Endothelial cell (in vitro differentiated cells): ENCODE measurements at places on chromosomes 12 and 14. TPM values are rescaled to one million over a fixed set of nuclear protein-coding genes. Genes with fewer than 3 reads are reported as not detected.

GRCh38 chr12:132251741-132252490 lies 77.5 kb downstream of the GALNT9 start:
- no peaks in the 10 kb centered on the region for H3K36me3 ChIP-seq
- no peaks in the 10 kb centered on the region for H3K4me1 ChIP-seq
- no peak overlapping the region for H3K27ac ChIP-seq
- DNase-seq, result no peak
- H3K4me3 ChIP-seq, result no peak overlapping the region
- peaks cover 6% of the 10 kb centered on the region for H3K27me3 ChIP-seq

DNA sequence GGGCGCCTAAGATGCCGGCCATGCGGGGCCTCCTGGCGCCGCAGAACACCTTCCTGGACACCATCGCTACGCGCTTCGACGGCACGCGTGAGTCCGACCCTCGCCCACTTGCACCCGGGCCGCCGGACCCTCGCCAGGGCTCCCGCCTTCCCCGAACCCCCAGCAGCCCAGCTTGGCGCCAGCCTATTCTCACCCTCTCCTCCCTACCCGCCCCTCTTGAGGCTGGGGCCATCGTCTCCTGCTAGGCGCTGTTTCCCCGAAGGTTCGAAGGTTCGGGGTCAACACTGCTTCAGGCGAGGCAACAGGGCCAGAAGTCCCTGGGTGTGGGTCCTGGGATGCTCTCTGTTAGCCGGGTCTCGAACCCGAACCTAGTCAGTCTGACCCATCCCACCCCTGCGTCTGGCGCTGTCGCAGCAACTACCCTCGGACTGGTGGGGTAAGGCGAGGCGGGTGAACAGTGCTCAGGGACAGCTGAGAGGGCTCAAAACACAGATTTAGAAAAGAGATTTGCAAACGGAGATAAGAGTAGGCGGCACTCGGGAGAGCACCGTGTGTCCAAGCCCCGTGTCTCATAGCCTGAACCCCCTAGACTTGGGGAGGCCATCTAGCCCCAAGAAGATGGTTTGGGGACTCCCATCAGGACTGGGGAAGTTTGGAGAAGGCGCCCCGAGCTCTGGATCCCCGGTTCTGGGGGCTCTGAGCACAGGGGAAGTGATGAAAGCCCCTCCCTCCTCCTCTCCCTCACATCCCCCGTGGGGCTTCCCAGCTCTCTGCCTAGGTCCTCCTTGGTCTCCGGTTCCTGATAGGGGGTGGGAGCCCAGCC lies 787 bp downstream of the KCNH3 start:
- H3K4me3 ChIP-seq, result no peak overlapping the region
- no peak for DNase-seq
- H3K27me3 ChIP-seq, result peaks cover 47% of the 10 kb centered on the region
- no peak overlapping the region for H3K27ac ChIP-seq
- peaks cover 1% of the 10 kb centered on the region for H3K36me3 ChIP-seq

DNA sequence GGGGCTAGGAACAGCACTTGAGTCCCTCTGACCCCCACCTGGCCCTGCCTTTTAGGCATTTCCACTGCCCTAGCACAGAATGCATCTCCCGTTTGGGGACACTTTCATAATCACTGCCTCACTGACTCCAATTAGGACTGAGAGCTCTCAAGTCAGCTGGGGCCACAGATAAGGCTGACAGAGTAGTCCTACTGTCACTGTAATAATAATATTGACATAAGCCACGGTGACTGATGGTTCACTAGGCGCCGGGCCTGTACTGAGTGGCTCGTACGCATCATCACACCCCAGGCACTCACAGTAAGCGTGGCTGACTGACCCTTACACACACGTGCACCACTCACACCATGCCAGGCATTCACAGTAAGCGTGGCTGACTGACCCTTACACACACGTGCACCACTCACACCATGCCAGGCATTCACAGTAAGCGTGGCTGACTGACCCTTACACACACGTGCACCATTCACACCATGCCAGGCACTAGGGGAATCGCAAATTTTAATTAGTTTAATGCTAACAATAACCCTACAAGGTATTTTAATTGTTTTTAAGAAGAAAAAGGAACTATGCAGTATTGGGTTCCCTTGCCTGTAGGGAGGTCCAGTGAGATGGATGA lies 87.7 kb downstream of the CHGA start:
- no peak overlapping the region for H3K27ac ChIP-seq
- peaks cover 20% of the 10 kb centered on the region for H3K4me1 ChIP-seq
- no peak overlapping the region for H3K4me3 ChIP-seq
- no peaks in the 10 kb centered on the region for H3K36me3 ChIP-seq

DNA sequence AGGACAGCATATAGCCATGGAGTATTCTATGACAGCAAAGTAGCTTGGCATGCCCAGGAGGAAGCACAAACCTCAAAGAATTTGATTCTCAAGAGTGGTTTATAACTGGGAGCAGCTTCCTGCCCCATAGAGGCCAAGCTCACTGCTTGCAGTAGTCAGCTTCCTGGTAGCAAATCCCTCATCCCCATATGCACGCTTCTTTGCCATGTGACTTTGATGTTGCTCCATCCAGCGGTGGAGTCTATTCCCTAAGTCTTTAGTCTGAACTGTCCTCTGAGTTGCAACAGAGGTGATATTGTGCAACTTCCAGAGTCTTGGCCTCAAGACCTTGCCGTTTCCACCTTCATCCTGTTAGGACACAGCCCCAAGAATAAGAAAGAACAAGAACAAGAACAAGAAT lies 996.8 kb upstream of the TMEM132C start:
- no peak for DNase-seq
- no peak overlapping the region for H3K4me3 ChIP-seq
- peaks cover 4% of the 10 kb centered on the region for H3K36me3 ChIP-seq
- no peak overlapping the region for H3K27ac ChIP-seq
- peaks cover 2% of the 10 kb centered on the region for H3K27me3 ChIP-seq

- H3K4me3 ChIP-seq, result no peak overlapping the region
- H3K4me1 ChIP-seq, result no peaks in the 10 kb centered on the region
- H3K36me3 ChIP-seq, result no peaks in the 10 kb centered on the region
These were observed 315.7 kb downstream of the SLC16A7 start for GRCh38 chr12:59911516-59911915.

LHX5 gene
- total RNA-seq, result not detected

DNA sequence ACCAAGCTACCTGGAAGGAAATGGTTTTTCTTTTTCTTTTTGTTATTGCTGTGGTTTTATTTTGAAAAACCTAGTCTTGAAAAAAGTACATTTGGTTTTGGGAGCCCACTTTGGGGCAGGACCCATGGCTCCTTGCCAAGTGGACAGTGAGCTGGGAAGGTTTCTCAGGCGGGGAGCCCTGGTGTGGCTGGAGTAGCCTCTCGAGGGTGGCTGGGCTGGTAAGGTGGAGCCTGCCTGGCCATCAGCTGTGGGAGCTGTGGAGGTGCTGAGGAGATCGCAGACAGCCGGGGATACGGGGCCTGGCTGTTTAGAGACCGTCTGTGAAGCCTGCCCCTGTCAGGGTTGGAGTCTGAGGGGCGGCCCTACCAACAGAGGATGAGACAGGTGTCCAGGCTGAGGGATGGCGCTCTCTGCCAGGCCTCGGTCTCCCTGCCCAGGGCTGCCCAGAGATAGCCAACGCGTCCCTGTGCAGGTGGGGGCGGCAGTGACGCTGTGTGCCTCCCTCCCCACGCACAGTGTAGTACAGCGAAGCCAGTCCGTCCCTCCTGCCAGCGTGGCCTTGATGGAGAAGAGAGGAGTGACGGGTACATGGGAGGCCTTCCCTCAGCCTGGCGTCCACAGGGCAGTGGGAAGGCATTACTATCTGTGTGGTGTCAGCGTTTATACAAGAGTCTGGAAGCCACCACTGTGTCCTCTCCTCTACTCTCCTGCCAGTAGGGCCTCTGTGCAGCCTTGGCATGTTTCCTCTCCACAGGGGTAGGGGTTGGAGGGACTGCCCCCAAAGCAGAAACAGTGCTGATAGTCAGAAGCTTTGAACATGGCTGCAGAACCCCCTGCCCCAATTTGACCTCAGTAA lies 5.9 kb downstream of the RIN3 start:
- no peak overlapping the region for H3K4me3 ChIP-seq
- peaks cover 11% of the 10 kb centered on the region for H3K36me3 ChIP-seq
- H3K27me3 ChIP-seq, result peaks cover 5% of the 10 kb centered on the region
- peaks cover 4% of the 10 kb centered on the region for H3K4me1 ChIP-seq
- no peak overlapping the region for H3K27ac ChIP-seq

DNA sequence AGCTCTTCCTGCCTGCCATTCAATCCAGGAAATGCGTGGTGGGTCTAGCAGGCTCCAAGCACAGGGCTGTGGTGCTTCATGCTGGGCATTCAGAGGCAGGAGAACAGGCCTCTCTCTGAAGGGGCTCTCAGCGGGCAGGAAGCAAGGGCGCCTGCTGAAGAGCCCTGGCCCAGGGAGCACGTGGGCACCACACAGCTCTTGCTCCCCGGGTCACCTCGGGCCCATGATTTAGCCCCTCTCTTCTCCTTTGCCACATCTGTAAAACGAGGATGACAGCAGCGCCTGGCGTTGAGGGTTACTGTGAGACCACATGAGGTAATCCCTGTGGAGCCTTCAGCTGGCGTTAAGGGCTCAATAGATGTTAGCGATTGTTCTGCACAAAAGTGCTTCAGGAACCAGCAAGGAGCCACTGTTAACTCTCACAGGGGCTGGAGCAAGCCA lies 37.6 kb upstream of the SPTLC2 start:
- peaks cover 5% of the 10 kb centered on the region for H3K27me3 ChIP-seq
- peaks cover 30% of the 10 kb centered on the region for H3K4me1 ChIP-seq
- no peak for DNase-seq
- no peaks in the 10 kb centered on the region for H3K36me3 ChIP-seq

DNA sequence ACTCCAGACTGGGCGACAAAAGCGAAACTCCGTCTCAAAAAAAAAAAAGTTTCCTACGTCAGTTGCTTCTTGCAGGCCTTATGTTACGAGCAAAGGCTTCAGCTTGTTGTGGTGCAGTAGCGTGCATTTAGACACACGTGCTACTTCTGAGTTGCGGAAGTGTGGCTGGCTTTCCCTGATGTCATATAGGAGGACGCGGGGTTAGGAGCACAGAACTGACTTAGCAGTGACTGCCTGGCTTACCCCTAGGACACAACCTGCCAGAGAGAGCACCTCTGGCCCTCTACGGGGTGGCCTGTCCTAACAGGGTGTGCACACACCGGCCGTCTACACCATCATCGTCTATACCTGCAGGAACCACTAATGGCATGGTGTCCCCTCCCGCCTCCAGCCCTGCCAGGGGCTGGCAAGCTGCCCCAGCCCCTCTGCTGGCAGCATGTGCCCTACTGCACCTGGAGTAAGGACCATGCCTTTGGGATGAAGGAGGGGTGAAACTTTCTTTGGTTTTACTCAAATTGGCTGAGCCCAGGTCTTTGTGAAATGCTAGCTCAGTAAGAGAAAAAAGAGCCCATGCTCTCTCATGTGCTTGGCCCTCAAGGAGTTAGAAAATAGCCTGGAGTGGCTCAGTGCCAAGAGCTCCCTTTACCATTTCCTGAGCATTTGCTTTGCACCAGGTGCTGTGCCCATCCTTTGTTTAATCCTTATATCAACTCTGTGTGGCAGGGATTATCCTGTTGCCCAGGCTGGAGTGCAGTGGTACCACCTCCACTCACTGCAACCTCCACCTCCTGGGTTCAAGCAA lies 1.7 kb upstream of the GPR68 start:
- H3K4me3 ChIP-seq, result no peak overlapping the region
- DNase-seq, result no peak
- H3K4me1 ChIP-seq, result peaks cover 56% of the 10 kb centered on the region
- H3K36me3 ChIP-seq, result peaks cover 10% of the 10 kb centered on the region
- H3K27me3 ChIP-seq, result peaks cover 7% of the 10 kb centered on the region

GRCh38 chr14:25090256-25090655 lies 40.3 kb upstream of the STXBP6 start:
- H3K27me3 ChIP-seq, result no peaks in the 10 kb centered on the region
- no peak for DNase-seq
- H3K27ac ChIP-seq, result no peak overlapping the region

DNA sequence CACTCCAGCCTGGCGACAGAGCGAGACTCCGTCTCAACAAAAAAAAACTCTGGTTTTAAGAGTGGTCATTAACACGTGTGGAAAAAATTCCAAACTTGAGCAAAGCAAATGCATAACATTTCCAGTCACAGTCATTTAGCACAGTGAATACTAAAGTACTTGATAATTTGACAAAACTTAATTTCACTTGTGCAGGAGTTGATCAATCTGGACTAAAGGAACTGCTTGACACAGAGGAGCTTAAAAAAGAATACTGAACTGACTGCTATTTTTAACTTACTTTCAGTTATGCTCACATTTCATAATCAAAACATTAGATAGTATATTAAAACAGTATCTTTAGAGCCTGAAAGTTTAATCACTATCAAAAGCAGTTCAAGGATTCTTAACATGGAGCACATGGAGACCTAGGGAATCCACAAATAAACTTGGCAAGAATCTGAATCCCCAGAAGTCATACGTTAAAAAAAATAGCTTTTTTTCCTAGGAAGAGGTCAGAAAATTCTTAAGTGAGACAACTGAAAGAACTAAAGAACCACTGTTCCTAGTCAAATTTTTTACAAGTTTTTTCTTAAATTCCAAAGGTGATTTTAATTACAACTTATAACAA lies 7.4 kb downstream of the UBE2N start:
- no peak overlapping the region for H3K4me3 ChIP-seq
- peaks cover 30% of the 10 kb centered on the region for H3K4me1 ChIP-seq
- H3K27me3 ChIP-seq, result peaks cover 4% of the 10 kb centered on the region
- H3K27ac ChIP-seq, result no peak overlapping the region

CIT gene
- total RNA-seq, result 14.4 TPM

OVCH1 gene
- not detected for total RNA-seq

SDSL gene
- total RNA-seq, result 1.3 TPM

DNA sequence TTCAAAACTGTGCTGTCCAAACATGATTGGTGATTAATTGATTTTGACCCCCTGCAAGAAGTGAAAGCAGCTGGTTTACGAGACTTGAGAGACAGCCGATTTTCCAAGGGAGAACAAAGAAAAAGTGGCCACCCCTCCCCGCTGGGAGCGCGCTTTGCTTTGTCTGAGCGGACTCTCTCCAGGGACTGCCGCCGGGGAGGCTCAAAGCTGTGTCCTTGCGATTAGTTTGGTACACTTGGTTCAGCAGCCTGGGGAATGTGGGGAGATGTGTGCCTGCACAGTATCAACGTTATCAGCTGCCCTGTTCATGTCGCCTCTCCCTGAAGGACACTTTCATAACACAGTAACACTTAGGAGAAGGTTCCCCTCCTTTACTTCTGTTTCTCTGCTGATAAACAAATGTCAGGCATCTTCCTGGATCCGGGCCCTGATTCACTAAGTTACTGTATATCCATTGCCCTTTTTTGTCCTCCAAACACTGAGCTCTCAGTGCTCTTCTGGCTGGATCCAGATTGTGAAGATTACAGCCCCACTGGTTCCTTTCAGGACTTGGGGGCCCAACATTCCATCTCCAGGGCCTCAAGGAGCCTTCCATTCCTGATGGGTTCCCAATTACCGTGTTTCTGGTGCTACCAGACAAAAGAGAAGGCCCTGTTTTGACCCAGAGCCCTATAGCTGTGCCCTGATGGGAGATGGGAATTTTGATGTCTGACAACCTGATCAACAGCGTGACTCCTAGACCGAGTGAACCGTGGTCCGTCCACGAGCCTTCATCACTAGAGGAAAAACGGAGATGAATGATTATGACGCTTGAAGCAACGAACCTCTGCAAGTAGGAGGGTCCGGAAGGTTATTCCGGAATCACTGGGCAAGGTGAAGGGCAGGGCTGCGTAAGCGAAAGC lies 31.7 kb upstream of the TUBA1C start:
- H3K4me1 ChIP-seq, result peaks cover 13% of the 10 kb centered on the region
- peak overlapping the region; percentile 73 for H3K4me3 ChIP-seq
- peak overlapping the region; percentile 74 for H3K27ac ChIP-seq
- H3K27me3 ChIP-seq, result peaks cover 5% of the 10 kb centered on the region
- DNase-seq, result peak; percentile 57
- H3K36me3 ChIP-seq, result no peaks in the 10 kb centered on the region

- peaks cover 42% of the 10 kb centered on the region for H3K4me1 ChIP-seq
- H3K27ac ChIP-seq, result no peak overlapping the region
- peaks cover 3% of the 10 kb centered on the region for H3K27me3 ChIP-seq
- peaks cover 4% of the 10 kb centered on the region for H3K36me3 ChIP-seq
- DNase-seq, result no peak
These were observed 105.0 kb downstream of the PPP2R5E start for GRCh38 chr14:63438065-63438757.
